H7 (cell line): ENCODE measurements at places on chromosomes 1 and 21.

DNA sequence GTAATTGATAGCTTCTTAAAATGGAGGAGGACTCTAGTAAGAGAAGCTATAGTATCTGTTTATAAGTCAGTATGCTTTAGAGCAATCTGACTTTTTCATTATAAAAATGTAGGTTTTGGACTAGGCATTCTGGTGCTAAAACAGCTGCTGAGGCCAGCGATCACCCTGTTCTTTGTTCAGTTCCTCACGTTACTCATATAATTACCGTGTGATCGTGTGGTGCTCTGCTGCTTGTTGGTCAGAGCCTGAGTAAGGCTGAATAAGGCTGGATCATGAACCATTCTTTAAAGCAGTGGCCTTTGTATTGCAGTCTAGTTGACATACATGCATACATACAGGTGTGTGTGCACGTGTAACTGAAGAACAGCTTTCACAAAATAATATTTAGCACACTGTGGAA lies 25.2 kb downstream of the CDC42 start:
- DNase-seq: no peak

DNA sequence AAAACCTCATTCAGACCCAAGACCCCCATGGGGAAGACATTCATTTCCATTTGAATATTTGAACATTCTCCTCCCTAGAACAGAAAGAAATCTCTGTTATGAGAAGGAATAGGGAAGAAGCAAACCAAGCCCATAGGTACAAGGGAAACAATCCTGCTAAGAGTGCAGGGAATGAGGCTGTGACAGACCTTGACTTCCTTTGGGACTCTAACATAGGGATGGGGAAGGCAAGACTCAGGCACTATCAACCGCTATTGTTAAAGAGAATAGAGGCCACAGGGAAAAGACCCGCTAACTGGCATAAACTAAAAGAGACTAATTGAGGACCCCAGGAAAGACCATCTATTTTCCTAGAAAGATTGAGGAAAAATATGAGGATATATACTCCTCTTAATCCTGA lies 117.8 kb upstream of the BRINP3 start:
- no peak for DNase-seq

DNA sequence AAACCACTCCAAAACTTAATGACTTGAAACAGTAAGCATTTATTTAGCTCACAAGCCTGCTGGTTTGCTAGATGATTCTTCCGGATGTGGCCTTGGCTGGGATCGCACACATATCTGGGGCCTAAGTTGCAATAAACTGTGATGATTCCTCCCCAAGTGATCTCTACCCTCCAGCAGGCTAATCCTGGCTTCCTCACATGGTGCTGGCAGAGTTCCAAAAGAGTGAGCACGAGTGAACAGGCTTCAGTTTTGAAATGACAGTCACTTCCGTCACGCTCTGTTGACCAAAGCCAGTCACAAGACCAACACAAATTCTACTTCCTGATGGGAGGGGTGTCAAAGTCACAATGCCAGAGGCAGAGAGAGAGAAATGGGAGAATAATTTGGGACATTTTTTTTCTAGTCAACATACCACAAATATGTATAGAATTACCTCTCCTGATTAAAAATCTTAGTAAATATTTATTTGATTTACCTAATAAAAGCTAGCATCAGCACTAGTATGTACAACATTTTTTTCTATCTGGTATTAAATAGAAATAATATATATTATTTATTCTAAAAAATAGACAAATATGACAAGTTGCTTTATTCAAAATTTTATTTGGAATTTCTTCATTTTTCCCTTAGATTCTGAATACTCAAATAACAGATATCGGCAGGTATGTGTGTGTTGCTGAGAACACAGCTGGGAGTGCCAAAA lies 292.7 kb downstream of the TPR start:
- no peak for DNase-seq

- peak; percentile 38 for DNase-seq
Measured at GRCh38 chr1:91736715-91737615, 149.0 kb downstream of the TGFBR3 start.

DNA sequence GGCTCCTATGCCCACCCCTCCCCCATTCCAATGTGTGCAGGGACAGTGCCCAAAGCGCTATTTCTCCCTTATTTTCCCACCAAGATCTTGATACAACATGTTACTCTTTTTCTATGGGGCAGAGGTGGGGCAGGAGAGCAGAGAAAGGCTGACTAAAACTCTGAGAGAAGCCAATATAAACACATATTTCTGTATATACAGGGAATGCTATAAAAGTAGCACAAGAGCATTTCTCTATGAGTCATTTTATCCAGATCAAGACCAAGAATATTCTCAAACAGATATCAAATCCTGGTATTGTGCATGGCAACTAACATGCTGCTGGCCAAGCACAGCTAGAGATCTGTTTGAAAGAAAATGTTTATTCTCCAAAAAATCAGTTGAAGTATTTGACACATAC lies 7.3 kb downstream of the WDR26 start:
- no peak for DNase-seq

- peak; percentile 62 for DNase-seq
Measured at GRCh38 chr21:42777064-42777756, 102.1 kb downstream of the WDR4 start.

DNA sequence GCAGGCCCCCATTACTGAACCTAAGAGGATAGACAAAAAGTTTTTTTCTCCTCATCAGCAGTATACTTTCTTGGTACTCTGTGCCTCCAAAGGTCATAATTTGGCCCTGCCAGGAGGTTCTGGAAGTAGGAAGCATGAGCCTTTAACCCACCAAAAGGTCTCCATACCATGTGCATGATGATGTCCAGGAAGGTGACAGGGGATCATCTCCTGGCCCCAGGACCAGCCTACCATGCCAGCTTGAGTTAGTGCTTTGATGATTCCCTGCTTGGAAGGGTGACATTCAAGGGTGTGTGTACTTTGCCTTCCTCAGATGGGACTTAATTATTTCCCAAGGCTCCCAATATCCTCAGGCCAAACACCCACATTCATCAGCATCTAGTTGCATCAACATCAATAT lies 6.3 kb upstream of the SPRR1A start:
- DNase-seq: no peak

DNA sequence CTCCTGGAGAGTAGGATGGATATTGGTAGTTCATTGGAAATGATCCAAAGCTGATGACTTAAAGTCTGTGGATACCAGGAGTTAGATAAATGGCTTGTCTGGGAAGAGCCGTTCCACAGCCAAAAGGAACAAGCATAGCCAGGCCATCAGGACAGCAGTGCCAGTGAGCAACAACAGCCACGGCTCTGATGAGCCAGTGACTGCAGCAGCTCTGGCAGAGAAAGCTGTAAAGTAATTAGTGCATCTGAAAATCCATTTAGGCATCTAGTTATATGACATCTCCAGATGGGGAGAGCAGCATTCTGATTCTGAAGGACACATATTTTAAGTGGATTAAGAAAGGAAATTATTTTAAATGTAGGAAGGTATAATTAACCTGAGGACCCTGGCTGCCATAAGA lies 256.2 kb upstream of the PLXNA2 start:
- DNase-seq: no peak

- DNase-seq: no peak
Measured at GRCh38 chr1:29500041-29500440, 263.7 kb downstream of the PTPRU start.

DNA sequence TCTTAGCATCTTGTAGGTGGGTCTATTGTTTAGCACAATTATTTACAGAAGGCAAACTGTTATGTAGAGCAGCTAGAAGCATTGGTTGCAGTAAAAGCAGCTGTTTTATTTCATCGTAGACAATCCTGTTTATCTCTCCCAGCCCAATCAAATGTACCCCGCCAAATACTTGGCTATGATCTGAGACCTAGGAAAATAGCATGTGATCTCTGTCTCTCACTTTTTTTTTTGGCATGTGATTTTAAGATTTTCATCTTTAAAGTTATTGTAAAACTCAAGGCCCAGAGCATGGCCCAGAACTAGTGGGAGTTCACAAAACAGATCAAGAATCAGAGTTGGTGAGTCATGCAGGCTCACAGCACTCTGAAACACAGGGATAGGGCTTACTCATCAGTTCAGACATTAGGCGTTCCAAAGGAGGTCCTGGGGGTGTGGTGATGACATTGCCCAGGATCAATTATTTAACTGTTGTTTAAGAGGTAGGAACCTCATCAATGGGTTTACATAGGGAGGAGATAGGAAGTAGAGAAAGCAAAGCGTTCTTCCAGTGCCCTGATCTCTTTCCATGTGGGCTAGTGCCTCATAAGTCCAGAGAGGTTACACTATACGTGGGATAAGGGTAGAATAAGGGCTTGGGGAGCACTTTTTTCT lies 40.2 kb downstream of the TBX19 start:
- no peak for DNase-seq

GRCh38 chr1:27045973-27046558 lies 33.4 kb upstream of the TENT5B start:
- peak; percentile 84 for DNase-seq

- no peak for DNase-seq
Measured at GRCh38 chr1:232252546-232253118, 377.3 kb downstream of the SIPA1L2 start.

DNA sequence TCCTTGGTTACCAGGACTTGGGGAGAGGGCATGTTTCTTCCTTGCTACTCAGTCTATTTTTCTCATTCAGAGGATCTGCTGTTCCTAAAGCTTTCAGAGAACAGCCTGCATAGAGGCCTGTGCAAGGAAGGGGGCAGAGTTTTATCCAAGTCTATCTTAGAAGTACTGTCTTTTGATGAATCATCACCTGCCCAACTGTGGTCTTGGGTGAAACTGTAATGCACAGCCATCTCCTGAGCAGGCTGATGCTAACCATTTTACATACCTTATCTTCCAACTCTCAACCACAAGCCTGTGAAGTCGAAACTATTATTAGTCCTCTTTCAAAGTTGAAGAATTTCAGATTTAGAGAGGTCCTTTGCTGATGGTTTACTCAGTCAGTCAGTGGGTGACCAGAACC lies 368.0 kb downstream of the HHAT start:
- no peak for DNase-seq

DNA sequence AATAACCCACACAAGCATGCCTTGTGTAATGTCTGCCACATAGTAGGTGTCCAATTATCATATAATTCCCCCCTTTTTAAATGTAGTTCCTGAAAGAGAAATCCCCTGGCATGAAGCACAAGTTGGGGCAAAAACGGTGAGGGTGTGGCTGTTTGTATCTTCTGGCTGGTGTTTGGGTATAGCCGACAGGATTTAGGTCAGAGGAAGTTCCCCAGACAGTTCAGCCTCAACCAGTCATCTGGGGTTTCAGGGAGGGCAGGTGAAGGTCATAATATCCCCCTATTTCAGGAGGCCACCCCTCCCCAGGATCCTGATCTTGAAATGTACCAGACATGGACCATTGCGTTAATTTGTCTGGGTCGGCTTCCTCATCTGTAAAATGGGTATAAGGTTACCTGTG lies 29.1 kb upstream of the JUN start:
- no peak for DNase-seq

- DNase-seq: no peak
Measured at GRCh38 chr1:17706445-17706844, 48.7 kb upstream of the ACTL8 start.

- no peak for DNase-seq
Measured at GRCh38 chr1:171563675-171564074, 58.4 kb upstream of the MYOCOS start.

GRCh38 chr21:32312326-32312725 lies 13.7 kb downstream of the MRAP start:
- DNase-seq: no peak

GRCh38 chr21:22728091-22728490 lies 1729.9 kb downstream of the NCAM2 start:
- no peak for DNase-seq

DNA sequence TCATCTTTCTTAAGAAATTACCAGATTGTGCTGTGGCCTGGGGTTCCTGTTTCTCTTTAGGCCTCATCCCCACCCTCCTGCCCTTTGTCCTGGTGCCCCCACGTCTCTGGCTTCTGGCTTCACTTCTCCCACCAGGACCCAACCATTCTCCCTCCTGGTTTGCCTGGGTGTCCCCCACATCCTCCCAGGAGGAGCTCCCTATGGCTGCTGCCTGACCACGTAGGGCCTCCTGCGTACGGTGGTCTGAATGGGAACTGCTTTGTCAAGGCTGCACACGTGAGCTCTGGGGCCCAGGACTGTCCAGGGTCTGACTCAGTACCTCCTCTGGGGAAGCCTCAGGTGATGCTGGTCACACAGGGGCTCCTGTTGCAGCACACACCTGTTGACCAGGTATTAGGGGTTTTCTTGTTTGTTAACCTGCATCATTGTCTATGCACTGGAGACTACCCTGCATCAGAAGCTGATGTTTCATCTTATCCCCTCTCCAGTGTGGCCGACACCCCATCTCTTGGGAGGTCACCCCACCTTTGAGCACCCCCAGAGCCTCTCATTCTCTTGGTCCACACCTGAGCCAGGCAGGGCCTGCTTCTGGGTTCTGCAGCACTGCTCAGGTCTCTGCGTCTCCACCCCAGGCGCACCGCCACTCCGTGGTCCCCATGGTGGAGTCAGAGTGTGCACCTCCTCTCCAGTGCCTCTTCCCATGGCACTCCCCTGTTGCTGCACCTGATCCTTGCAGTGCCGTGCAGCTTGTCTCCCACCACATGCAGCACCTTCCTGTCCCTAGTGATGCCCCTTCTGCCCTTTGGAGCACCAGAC lies 65.8 kb downstream of the S100B start:
- peak; percentile 16 for DNase-seq

GRCh38 chr21:26077521-26077920 lies 93.0 kb downstream of the APP start:
- DNase-seq: no peak

- DNase-seq: no peak
Measured at GRCh38 chr1:154583773-154584172, 16.2 kb downstream of the CHRNB2 start.

DNA sequence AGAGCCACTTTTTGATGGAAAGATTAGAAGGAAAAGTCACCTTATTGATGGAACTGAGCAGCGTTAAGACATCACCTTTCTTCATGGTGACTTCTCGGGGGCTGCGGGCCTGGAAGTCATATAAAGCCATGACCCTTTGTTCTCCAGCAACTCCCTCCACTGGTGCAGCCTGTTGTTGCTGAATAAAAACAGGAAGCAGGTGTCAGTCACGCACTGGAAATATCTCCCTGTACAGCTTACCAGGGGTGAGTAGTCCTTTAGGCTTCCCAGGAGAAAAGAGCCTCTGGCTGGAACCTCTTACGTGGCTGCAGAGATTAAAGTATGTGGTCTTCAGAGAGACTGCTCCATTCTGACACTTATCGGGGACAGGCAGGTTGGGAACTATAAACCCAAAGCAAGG lies 31.9 kb downstream of the SPTA1 start:
- no peak for DNase-seq

DNA sequence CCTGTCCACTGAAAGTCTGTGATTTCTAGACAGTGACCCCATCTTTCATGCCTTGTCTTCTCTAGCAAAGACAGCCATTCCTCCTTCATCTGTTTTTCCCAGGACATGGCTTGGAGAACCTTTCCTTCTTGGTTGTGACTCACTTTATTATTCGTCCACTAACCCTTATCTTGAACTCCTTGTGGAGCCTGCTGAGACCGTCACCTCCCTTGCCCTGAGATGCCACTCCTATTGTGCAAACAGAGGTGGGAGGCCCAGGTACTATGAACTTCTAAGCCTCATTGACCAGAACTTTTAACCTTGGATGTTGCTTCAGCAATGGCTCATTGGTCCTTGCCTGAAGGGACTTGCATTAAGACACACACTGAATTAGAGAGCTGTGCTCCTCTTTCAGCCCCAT lies 117.5 kb downstream of the FOXD2 start:
- DNase-seq: no peak

GRCh38 chr1:169722779-169723178 lies 11.1 kb downstream of the SELE start:
- DNase-seq: no peak
